ENCODE measurements at places on chromosomes 2 and 18.
A peak's percentile ranks its signal among the peaks of the same experiment; 100 is the strongest.

DNA sequence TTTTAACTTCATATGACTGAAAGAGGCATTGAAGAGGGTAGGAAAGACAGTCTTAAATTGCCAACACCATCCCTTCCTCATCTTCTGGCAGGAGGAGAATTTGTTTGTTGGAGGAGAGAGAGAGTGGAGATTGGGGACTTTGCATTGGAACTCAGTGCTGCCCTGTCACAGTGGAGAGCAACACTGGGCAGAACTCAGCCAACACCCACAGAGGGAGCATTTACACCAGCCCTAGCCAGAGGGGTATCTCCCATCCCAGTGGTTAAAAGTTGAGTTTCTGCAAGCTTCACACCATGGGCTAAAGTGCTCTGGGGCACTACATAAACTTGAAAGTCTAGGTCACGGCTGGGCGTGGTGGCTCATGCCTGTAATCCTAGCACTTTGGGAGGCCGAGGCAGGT, 174.1 kb downstream of the ANKRD30B start:
- DNase-seq: no peak

DNA sequence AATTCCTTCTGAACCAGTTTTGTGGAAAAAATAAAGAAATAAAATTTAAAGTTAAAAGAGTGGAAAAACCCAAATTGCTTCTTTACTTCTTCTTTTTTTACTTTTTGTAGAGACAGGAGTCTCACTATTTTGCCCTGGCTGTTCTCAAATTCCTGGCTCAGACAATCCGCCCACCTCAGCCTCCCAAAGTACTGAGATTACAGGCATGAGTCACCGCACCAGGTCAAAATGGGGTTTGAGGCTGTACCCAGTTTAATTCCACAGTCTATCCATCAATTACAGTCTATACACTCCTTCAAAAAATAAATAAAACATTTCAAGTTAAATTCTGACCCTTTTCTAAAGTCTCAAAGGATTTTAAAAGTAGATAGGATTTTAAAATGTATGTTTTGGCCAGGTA, 120.3 kb downstream of the FAM161A start:
- no peak for DNase-seq

DNA sequence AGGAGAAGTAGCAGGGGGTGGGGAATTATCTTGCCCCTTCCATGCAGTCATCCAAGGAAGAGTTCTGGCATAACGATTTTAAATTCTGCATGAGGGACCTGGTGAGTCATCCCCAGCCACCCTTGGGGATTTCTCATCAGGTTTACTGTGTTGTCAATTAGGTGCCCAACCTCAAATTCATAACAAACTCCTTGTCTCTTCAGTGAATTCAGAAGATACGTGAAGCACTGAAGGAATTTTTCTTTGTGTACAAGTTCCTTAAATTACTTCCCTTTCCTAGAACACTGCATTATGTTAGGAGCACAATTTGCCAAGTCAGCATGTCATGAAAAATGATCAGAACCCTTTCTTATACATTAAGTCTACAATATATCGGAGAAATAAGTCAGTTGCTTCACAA, 70.8 kb upstream of the NOSTRIN start:
- no peak for DNase-seq

GRCh38 chr2:137870682-137871081, 93.6 kb upstream of the HNMT start:
- no peak for DNase-seq

DNA sequence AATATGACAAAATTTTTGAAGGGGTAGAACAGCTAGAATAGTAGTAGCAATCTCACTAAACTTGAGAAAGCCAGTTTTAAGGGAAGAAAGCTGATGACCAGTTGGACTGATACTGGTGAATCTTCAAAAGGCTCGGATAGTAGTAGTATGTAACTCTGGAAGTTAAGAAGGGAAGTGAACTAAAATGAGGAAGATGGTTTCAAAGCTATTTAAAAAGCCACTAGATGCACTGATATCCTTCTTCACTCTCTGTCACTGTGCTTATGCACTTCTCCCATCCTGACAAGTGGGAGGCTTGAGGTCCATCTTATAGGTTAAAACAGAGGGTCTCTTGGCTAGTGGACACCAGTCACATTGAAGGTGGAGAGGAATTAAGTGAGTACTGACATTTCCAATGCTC, 141.1 kb downstream of the NCOA1 start:
- DNase-seq: peak; percentile 33

DNA sequence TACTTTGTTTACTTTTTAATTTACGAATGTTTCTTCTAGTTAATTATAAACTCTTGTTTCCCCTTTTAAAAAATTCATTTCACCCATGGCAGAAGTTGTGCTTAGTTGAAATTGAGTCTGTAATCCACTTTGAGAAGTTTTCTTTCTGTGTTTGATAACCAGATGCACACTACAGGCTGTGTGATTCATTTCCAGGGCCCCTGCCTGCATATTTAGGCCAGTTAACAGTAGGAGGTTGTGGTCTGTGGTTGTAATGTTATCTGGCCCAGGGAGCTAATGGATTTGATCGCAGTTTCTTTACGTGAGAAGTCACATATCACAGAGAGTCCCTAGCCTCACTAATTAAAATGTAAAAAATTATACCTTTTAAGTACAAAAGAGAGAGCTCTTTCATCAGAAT, 3.3 kb downstream of the CDH7 start:
- no peak for DNase-seq

DNA sequence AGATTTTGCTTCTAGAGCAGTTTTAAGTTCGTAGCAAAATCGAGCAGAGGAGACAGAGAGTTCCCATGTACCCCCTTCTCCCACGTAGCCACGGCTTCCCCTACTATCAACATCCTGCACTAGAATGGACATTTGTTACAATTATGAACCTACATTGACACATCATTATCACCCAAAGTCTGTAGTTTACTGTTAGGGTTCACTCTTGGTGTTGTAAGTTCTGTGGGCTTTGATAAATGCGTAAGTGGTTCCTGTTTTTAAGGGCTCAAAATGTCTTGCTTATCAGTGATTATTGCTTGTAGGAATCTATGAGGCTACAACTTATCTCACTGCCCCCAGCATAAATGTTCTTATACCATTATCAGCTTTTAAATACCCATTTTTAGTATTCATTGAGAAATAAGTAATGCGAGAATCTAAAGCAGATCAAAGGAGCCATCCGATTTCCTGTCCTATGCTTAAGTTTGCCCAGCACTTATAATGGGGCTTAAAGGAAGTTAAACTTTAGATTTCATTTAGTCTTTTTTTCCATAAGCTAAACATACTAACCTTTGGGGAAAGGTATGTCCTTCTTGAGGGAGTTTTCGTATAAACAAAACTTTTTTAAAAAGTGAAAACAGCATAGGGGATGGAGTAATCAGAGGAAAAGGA, 118.7 kb downstream of the HAUS1 start:
- DNase-seq: no peak

DNA sequence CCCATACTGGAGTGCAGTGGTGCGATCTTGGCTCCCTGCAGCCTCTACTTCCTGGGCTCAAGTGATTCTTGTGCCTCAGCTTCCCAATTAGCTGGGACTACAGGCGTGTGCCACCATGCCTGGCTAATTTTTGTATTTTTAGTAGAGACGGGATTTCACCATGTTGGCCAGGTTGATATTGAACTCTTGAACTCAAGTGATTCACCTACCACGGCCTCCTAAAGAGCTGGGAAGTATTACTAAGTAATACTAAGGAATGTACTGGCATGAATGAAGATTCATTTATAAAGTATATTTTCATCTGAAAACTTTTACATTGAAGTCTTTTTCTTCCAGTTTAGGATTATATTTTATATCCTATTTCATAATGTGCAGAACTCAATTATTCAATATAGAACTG, 38.1 kb downstream of the NUP35 start:
- DNase-seq: no peak

DNA sequence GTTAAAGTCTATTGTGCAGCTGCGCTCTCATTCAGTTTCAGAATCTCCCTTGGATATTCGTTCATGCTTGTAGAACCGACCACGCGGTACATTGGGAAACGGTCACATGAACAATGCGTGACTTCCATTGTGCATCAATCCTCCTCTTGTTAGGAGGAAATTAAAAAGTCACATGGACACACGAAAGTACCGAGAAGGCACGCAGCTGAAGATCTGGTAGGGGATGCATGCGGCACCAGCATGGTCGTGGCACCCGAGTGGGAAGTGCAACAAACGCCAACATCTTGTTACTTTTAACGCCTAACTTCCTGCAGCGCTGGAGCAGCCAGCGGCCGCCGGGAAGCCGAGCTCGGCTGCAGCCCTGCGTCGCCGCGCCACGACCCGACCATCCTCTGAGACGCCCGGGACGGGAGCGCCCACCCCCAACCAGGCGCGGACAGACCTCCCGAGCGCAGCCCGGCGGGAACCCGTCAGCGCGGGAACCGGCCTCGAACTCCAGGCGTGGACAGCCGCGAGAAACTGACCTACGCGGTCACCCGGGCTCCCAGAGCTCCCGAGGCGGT, 412 bp downstream of the OSBPL1A start:
- no peak for DNase-seq

- DNase-seq: peak; percentile 69
Measured at GRCh38 chr2:111118981-111119821, 1.5 kb upstream of the BCL2L11 start.

- DNase-seq: no peak
Measured at GRCh38 chr2:158732573-158733429, 62.3 kb upstream of the DAPL1 start.

Data from Karpas-422 (cell line).